ENCODE measurements at places on chromosomes 1 and 21.

GRCh38 chr1:156887317-156887716, 6.2 kb upstream of the PEAR1 start:
- DNase-seq = no peak

DNA sequence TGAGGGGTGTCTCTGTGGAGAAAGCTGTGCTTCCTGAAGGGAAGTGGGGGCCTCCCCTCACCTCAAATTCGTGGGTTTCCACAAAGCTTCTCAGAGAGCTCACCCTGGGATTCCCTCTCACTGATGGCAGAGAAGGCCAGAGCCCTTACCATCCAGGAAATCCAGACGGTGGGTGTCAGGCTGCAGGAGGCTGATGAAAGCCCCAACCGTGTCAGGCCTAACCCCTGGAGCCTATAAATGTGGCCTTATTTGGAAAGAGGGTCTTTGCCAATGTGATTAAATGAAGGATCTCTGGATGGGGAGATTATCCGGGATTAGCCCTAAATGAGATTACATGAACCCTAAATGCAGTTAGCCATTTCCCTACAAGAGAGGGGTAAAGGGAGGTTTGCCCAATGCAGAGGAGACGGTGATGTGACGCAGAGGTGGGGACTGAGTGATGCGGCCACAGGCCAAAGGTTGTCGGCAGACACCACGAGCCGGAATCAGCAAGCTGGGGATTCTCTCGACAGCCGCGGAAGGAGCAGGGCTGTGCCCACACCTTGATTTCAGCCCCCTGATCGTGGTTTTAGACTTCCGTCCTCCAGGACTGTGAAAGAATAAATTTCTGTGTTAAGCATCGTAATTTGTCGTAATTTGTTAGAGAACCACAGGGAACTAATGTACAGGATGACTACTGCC, 82.6 kb downstream of the TOMM20 start:
- DNase-seq = no peak

DNA sequence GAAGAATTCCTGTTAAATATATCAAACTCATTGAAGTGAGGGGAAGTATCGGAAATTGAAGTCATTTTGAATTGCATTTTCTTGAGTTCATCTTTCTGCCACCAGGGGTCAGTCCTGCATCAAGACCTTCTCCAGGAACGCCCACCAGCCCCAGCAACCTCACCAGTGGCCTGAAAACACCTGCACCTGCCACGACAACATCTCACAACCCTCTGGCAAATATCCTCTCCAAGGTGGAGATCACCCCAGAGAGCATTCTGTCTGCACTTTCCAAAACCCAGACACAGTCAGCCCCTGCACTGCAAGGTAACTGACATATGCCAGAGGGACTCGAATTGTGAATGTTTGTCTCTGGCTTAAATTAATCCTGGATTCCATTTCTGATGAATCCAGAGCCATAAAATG, 22.8 kb upstream of the TARS2 start:
- peak; percentile 7 for DNase-seq

- no peak for DNase-seq
Measured at GRCh38 chr1:24483441-24483840, 19.2 kb upstream of the RCAN3 start.

GRCh38 chr1:243406424-243406823, 150.6 kb downstream of the SDCCAG8 start:
- no peak for DNase-seq

DNA sequence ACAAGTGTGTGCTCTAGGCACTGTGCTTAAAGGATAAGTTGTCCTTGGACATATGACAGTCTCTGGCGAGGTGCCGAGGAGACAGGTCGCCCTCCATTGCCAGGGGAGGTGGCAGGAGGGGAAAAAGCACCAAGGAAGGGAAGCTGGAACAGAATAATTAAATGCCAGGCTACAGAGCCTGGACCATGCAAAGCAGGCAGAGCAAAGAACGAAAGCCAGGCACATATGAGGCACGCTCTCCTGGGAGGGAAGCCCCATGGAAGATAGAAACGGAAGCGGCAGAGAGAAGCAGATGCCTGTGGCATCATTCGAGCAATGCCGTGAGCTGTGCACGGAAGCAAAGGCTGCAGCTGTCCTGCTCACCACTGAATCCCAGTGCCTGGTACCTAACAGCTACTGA, 91.2 kb downstream of the JAK1 start:
- DNase-seq = no peak

DNA sequence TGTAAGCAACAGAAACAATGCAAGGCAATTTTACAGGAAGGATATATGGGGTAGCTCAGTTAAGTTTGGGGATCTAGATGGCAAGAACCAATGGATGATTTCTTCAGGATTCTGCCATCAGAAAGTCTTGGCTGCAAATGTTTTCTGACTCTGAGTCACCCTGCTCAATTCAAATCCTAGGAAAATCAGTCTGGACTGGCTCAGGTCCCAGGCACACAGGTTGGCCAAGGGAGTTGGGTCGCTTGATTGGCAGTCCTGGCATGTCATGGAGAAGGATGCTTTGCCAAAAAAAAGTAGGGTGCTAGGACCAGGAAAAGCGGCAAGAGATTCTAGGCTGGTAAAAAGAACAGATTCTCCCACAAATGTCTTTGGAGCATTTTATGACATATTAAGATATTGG, 28.9 kb upstream of the S1PR1 start:
- no peak for DNase-seq

DNA sequence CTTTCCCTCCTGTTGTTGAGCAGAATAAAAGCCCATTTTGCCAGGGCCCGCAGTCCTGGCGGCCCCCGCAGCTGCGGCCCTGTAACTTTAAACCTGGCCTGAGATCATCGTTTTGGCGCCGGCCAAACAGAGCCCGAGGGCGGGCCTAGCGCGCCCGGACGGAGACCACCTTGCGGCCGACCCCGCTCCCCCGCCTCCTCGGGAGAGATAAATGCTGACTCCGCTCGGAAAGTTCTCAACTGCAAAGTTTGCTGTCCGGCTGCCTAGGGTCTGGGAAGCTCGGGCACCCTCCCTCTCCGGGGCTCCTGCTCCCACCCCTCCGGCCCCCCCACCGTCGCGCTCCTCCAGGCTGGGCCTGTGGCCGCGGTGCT, at the start of gene PDPN:
TSS of gene PDPN (plus strand) at position 238 of the 371 bp plus-strand sequence. CDS start 202 bp downstream, outside the sequence.
- peak; percentile 85 for DNase-seq

GRCh38 chr1:66613187-66613586, 79.2 kb downstream of the SGIP1 start:
- DNase-seq = no peak

DNA sequence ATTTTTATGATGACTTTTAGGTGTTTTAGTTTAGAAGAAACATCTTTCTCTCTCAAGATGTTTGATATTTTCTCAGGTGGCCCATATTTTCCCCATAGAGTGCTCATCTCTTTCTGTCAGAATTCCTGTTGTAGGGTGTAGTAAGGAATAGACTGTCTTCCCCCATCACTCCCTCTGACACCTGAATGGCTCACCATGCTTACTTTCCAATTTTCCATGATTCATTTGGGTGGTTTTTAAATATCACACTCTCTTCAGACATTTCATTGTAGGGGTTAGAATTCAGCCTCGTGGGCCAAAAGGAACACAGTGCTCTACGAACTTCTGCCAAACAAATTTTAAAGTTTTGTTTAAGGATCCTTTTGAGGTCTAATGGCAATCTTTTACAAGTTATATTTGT, 24.0 kb downstream of the GIPC2 start:
- DNase-seq = no peak

GRCh38 chr1:227753999-227754711, 18.9 kb downstream of the SNAP47 start:
- no peak for DNase-seq

DNA sequence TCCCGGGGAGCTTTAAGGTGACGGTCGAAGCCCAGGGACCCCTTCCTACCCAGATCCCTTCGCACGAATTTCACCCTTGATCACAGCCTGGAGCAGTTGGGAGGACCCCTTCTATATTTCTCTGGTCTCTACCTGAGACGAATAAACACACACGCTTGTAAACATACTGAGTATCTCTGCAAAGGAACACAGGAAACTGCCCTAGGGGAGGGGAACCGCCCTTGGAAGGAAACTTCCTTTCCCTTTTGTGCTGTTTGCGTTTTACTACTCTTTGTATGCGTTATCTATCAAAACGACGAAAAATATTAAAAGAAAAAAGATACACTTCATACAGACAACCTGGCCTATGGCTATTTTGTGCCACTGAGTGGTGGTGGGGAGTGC, 750 bp downstream of the NECAP2 start:
- no peak for DNase-seq

DNA sequence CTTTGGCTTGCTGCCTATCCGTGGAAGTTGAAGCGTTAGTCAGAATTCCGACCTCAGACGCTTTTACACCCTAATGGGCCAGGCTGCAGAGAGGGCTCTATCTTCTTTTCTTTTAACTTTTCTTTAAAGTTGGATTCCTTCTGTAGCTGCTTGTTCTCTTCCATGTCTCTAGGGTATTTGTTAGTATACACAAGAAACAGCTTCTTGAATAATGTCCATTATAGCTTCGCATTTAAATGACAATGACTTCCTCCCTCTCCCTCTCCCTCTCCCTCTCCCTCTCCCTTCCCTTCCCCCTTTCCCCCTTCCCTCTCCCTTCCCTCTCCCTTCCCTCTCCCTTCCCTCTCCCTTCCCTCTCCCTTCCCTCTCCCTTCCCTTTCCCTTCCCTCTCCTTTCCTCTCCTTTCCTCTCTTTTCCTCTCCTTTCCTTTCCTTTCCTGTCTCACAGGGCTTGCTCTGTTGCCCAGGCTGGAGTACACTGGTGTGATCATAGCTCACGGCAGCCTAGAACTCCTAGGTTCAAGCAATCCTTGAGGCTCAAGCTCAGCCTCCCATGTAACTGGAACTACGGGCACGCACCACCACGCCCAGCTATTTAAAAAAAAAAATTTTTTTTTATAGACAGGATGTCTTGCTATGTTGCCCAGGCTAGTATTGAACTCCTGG, 33.0 kb downstream of the RIPPLY3 start:
- DNase-seq = no peak

DNA sequence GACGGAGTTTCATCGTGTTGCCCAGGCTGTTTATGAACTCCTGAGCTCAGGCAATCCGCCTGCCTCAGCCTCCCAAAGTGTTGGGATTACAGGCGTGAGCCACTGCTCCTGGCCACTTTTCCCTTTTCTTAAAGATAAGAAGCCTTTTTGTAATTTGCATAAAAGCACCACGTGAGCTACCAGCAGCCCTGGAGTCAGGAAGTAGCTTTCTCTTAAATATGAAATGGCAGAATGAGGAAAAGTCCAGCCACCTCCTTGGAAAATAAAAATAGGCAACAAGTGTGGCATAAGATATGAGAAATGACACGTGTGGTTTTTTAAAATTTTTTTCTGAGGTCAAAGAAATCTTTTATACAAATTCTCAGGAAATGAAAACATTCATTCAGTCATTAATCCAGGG, 259.7 kb downstream of the DYRK1A start:
- no peak for DNase-seq

DNA sequence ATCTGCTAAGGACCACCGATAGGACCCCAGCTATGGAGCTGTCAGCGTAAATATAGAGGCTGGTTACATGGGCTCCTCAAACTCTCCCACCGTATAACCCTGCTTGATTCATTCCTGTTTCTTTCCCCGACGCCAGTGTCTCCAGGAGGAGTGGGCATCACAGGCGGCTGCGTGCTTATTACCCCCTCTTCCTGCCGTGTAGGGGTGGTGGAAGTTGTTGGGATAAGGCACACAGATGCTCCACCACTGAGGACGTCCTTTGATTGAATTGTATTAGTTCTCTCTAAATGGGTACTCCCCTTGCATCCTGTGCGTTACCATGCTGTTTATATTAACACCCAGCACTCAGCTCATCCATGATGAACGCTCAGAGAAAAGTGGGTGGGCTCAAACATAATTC, 104.6 kb downstream of the ZBTB18 start:
- no peak for DNase-seq

- no peak for DNase-seq
Measured at GRCh38 chr21:15964236-15964855, 234.6 kb downstream of the USP25 start.

- DNase-seq = no peak
Measured at GRCh38 chr1:168932539-168932938, 174.0 kb upstream of the ATP1B1 start.

- DNase-seq = no peak
Measured at GRCh38 chr1:24996983-24997893, 67.2 kb upstream of the RUNX3 start.

DNA sequence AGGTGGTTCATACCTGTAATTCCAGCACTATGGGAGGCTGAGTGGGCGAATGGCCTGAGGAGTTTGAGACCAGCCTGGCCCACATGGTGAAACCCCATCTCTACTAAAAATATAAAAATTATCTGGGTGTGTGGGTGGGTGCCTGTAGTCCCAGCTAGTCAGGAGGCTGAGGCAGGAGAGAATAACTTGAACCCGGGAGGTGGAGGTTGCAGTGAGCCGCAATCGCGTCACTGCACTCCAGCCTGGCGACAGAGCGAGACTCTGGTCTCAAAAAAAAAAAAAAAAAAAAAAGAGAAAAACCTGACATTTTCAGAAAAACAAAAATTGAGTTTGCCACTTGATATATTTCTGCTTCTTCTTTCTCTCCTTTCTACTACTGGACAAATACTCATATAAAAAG, 24.3 kb downstream of the CA6 start:
- no peak for DNase-seq

DNA sequence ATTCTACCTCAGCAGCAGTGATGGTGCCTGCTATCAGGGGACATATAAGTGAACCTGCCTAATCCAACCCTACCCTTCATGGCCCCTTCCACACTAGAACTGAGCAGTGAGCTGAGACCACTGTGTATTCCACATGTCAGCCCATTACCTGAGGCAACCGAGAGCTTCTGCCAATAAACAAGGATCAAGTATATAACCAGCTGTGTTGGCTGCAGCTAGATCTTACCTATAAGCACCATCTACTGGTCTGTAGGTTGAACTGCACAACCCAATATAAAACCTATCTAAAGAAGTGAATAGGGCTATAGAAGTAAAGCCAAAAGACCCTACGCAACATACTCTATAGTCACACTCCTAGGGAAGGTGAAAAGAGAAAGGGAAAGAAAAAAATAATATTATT, 376.9 kb downstream of the HHIPL2 start:
- DNase-seq = no peak

- no peak for DNase-seq
Measured at GRCh38 chr1:185734929-185735700, 924 bp downstream of the HMCN1 start.

GRCh38 chr1:190066011-190066410, 411.7 kb downstream of the BRINP3 start:
- DNase-seq = no peak

DNA sequence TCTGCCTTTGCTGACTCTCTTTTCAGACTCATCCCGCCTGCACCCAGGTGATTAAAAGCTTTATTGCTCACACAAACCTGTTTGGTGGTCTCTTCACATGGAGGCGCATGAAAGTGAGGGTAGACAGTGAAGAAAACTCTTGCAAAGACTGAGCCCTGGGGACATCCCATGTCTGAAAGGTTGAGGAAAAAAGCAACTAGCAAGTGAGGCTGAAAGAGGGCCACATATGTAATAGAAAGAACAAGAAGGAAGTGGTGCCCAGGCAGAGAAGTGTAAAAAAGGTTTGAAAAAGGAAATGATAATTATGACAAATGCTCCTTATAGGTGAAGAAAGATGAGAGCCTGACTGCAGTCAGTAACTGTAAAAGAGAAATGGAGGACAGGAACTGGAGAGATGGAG, 115.9 kb upstream of the NEK7 start:
- no peak for DNase-seq

GRCh38 chr1:174114788-174115448, 44.4 kb upstream of the RABGAP1L start:
- DNase-seq = peak; percentile 47

- DNase-seq = no peak
Measured at GRCh38 chr1:52695627-52696026, 2.5 kb downstream of the COA7 start.
